Tibial nerve (tissue), 4 donors: ENCODE measurements at places on chromosomes 3 and 15.

- no peak for DNase-seq
Observed at GRCh38 chr15:92014281-92015030, 160.9 kb downstream of the SLCO3A1 start.

DNA sequence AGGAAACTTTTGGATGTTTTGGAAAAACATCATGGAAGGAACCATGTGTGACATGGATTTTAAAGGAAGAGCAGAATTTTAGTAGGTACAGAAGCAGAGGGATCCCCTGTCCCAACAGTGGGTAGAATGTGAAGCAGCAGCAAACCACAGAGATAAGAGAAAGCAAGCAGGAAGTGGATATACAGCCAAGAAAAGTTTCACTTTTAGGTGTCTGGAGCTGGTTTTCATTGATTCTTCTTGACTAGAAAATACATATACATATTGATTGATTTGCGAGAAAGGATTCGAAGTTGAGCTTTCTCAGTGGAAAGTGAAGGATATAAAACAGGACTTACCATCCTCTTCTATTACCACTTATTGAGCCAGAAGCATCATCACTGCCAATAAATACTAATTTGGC lies 133.5 kb downstream of the KCNMB2 start:
- DNase-seq: no peak

DNA sequence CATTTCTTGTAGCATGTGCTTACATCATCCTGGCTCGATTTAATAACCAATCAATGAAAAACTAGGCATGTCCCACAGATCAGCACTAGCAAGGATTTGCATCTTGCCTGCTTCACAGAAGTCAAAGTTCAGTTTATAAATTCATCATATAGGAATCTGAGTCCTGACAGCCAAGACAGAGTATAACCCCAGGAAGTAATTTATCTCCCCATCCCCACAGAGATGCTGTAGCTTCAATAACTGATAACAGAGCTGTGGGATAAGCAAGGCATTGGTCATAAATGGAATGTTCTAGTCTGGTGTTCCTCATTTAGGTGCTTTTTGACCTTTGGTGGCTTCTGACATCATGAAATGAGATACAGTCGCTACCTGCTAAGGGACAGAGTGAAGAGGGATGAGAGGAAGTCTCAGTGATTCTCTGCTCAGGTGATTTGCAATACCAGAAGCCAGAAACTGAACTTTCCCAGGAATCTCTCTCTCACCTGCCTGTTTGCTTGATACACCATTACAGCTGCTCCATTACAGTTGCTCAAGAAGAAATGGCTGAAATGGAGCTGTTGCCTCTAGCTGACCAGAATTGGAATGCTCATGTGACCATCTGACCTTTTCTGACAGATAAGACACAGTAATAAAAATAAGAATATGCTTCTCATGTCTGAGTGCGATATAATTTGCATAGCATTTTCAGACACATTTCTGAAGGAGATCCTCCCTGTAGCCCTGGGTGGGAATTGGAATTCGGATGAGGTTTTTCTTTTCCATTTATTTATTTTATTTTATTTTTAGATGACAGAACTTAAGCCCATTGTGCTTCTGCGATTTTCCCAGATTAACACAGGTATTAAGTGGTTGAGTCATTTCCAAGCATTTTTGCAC lies 217.1 kb upstream of the KCNMB2 start:
- DNase-seq: no peak

- DNase-seq: no peak
Observed at GRCh38 chr3:178289544-178290160, 246.6 kb upstream of the KCNMB2 start.
